ENCODE measurements at places on chromosomes 6 and 20.
A peak's percentile ranks its signal among the peaks of the same experiment; 100 is the strongest.

GRCh38 chr6:14664621-14665315 lies 547.2 kb downstream of the CD83 start:
- DNase-seq = no peak

DNA sequence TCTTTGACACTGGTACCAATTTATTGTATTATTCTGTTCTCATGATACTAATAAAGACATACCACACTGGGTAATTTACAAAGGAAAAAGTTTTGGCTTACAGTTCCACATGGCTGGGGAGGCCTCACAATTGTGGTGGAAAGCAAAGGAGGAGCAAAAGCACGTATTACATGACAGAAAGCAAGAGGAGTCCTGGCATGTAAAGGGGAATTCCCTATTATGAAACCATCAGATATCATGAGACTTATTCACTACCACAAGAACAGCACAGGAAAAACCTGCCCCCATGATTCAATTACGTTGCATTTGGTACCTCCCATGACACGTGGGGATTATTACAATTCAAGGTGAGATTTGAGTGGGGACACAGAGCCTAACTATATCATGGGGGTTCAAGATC lies 43.4 kb downstream of the SLC22A2 start:
- no peak for DNase-seq

DNA sequence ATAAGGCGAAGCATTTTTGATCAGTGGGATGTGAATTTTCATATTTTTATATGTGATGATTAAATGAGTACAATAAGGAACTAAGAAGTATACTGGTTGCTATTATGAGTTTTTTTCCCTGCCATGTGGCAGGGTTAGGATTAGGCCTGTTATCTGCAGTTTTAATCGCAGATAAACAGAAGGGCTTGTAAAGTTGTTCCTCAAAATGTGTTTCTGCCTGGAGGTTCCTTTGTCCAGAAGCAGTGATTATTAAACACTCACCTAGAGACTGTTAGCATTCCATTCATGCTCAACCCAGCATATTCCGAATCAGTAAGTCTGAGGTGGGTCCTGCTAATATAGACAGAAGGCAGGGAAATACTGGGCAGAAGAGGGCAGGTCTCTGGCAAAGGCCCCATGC lies 316.0 kb downstream of the CLIC5 start:
- no peak for DNase-seq

GRCh38 chr6:78845567-78845966 lies 21.8 kb upstream of the IRAK1BP1 start:
- DNase-seq = no peak

- DNase-seq = no peak
These were observed 65.2 kb downstream of the GTF2H5 start for GRCh38 chr6:158233214-158233795.

DNA sequence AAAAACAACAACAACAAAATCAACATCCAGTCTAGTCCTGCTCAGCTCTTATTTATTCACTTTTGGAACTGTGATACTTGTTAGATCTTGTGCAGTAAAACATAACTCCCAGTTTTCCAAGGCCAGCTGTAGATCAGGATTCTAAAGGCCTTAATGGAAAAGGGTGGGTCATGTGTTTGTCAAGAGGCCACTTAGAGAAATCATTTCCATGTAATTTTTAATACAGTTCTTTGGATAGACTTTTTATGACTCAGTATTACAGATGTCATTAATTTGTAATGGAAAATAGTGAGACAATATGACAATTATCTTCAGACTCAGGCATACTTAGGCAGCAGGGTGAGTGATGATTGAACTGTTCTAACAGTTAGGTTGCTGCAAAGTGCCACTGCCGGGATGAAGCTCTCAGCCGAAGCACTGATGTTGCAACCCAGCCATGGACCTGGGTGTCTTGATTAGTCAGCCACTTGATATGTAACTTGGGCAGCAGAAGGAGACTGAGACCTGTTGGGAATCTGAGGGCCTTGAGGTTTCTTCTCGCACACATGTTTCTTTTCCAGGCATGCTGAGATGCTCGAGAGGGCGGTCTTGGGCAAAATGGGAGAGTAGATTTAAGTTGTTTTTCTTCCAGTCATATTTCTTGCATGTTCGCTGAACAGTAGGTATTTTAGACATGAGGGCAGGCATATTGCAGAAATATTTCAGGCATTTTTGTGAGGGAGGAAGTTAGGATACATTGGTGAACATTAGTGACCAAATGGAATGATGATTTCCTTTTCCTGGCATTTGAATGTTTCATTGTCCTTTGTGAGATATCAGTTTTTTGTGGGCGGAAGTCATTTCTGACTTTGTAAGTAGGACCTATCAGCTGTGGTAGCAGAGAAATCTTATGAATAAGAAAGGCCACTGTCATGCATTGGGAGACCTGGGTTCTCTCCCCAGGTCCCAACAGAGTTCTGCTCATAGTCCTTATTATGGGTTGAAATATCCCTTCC lies 52.3 kb downstream of the SLX4IP start:
- DNase-seq = no peak

GRCh38 chr20:17438436-17439039 lies 92.6 kb downstream of the BFSP1 start:
- DNase-seq = no peak

DNA sequence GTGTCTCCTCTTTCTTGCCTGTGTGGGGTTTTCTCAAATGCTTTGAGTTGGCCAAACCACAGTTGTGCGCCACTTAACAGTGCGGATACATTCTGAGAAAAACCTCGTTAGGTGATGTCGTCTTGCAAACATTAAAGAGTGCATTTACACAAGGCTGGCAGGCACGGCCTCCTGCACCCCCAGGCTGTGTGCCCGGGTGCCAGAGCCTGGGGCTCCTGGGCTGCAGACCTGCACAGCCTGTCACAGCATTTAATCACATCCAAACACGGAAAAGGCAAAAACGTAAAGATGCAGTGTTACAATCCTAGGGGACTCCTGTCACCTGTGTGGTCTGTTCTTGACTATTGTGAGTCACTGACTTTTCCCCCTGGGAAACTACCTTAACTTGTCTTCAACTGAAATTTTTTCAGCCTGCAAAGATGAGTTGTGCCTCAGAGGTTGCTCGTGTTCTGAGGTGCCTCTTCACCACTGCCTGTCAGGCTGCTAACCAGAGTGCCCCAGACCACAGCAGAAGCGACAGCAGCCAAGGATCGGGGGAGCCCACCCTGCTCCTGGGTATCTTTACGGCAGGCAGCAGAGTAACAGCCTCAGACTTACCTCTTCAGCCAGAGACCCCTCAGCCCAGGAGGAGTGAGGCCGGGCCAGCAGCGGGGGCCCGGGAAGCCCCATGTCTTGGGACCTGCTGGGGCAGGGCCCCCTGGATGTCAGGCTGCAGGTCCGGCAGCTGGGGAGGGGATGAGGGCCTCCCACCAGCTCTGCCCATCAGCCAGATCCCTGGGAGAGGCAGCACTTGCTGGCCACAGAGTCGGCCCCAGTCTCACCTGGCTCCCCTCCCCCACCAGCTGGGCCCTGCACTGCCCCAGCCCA lies 683 bp upstream of the C20orf204 start:
- no peak for DNase-seq

DNA sequence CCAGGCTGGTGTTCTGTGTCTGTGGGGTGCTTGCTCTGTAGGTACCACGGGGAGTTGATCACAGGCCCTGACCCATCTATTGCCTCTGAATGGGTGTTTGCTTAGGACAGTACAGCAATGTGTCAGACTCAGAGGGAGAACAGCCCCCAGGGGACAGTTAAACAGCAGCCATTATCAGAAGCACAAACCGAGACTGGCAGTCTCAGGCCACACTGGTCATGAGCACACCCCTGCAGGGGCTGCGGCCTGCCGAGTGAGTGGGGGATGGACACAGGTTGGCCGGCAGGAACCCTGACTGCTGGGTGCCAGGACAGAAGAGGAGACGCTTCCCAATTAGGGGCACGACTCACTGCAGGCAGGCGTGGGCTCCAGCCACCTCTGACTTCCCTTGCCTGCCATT lies 395.6 kb downstream of the CDH4 start:
- no peak for DNase-seq

GRCh38 chr6:143596866-143597265 lies 80.9 kb upstream of the PHACTR2 start:
- DNase-seq = no peak

- DNase-seq = peak; percentile 76
These were observed 49.4 kb upstream of the PTPN1 start for GRCh38 chr20:50460608-50461267.

- DNase-seq = peak; percentile 7
These were observed 381 bp upstream of the BICRAL start for GRCh38 chr6:42781546-42781795.

- DNase-seq = no peak
These were observed 3.6 kb downstream of the MAP3K7 start for GRCh38 chr6:90583179-90583835.

DNA sequence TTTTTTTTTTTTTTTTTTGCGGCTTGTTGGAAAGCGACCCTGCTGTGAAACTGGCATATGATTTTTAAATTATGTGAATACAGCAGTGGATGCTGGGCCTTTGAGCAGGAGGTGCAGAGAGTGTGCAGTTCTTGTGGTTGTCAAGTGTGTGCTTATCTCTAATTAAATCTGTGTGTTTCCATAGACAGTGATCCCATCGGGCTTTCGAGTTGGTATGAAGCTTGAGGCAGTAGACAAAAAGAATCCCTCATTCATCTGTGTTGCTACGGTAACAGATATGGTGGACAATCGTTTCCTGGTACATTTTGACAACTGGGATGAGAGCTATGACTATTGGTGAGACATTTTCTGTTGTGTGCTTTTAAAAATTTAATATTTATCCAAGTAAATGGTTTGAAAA lies 52.4 kb downstream of the L3MBTL3 start:
- no peak for DNase-seq

GRCh38 chr6:110735666-110736065 lies 79.6 kb downstream of the CDK19 start:
- no peak for DNase-seq

GRCh38 chr20:14069796-14070195 lies 74.5 kb downstream of the MACROD2 start:
- DNase-seq = no peak

- DNase-seq = no peak
These were observed 105.0 kb downstream of the MRPL14 start for GRCh38 chr6:44022296-44022661.

DNA sequence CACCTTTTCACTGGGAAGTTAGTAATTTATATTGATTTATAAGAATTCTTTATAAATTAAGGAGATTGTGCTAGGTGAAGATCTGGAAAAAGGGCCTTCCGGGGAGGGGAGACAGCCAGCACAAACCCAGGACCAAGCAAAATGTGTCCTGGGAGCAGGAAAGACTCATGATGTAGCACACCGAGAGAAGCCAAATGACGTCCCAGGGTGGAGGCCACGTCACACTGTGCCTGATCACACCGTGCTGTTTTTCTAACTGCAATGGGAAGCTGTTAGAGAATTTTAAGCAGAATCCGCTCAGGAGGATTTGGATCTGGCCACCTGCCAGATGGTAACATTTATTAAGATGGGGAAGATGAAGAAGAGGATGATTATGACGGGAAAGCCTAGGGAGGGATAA lies 72.7 kb upstream of the AKAP12 start:
- no peak for DNase-seq

DNA sequence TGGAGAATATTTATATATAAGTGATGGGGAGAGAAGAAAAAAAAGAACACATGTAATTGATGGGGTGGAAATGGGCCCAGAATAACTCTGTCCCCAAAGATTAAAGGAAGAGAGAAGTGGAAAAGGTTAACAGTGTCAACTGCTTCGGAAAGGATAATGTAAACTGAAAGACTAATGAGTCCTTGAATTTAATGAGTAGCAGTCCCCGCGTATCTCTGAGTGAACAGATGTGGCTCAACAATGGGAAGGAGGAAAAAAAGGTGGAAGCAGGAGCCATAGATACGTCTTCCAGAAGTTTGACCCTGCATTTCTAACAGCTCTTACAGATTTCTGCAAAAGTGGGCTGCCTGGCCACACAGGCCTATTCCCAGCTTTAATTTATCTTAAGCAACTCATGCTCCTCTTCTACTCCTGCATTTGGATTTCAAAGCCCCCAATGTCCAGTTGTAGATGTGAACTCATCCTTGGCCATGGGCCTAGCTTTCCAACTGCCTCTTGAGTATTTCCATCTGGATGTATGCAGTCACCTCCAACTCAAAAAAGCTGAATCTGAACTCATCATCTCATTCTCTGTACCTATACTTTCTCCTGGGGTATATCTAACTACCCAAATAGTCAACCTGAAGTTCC lies 61.3 kb downstream of the DST start:
- DNase-seq = no peak

GRCh38 chr6:109224107-109224875 lies 129.0 kb downstream of the CEP57L1 start:
- no peak for DNase-seq

Measured in stimulated activated CD4-positive, alpha-beta T cell treated with anti-CD3 and anti-CD28 coated beads, Interleukin-4, amount 100 ng/mL, for 4 hours (primary cell).